Ureter (tissue), 1 donor: ENCODE measurements at places on chromosomes 5 and 9. TPM values are rescaled to one million over a fixed set of nuclear protein-coding genes. Genes with fewer than 3 reads are reported as not detected.

ANKRD34B gene
- total RNA-seq, result not detected

GRCh38 chr5:347712-348284 lies 26.3 kb downstream of the AHRR start:
- DNase-seq, result no peak

DNA sequence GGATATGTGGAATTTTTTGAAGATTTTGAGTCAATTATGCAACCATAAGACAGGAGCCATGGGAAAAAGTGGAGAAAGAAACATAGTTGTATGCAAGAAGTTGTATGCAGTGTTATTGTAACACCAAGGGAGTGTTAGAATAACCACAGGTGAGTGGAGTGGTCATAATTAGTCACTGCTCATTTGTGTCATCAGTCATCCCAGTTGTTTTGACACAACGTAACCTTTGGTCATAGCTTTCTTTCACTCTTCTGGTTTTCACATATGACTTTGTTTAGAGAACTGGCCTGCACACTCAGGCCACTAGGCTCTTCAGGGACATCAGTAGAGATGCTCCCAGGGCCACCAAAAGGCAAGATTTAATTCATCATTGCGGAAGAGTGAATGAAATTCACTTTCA lies 158.7 kb upstream of the HMHB1 start:
- DNase-seq, result no peak

GRCh38 chr5:119059740-119060255 lies 11.1 kb upstream of the DMXL1 start:
- DNase-seq, result no peak

FAM174A gene
- 13.3 TPM for total RNA-seq

DNA sequence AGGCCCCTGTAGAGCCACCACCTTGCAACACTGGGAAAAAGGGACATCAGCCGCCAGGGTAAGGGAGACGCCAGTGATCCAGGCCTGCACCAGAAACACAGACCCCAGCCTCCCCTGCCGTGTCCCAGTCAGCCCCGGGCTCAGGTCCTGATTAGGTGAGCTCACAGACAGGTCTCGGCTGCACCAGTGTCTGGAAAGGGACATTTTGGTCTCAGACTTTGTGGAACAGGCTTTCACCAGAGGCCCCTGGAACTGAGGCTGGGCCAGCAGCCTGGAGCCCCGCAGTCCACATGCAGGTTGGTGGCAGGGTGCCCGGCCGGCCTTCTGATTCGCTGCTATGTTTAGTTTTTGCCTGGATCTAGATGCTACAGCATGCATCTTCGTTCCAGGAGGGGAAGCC lies 369.0 kb upstream of the IRX4 start:
- DNase-seq, result no peak

- no peak for DNase-seq
Measured at GRCh38 chr9:69949396-69949795, 94.3 kb upstream of the MAMDC2 start.

- no peak for DNase-seq
Measured at GRCh38 chr5:126355940-126356339, 67.3 kb upstream of the GRAMD2B start.

DNA sequence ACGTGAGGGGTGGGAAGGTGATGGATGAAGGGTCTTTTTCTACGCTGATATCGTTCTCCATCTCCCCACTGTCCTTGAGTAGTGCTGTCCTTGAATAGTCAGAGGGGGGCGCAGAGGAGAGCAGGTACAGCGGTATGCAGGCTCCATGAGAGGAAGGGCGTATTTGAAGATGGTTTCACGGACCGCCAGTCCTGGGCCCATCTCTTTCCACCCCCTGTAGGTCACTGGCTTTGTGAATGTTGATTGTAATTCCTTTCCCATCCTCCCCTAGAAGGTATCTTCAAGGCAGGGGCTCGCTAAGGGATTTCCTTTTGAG lies 40.8 kb upstream of the DAB2IP start:
- no peak for DNase-seq
